KBM-7 (cell line): ENCODE measurements at places on chromosomes 13 and 19.
A peak's percentile ranks its signal among the peaks of the same experiment; 100 is the strongest.

- peak; percentile 5 for DNase-seq
Measured at GRCh38 chr13:37602733-37603381, 4.3 kb upstream of the POSTN start.

DNA sequence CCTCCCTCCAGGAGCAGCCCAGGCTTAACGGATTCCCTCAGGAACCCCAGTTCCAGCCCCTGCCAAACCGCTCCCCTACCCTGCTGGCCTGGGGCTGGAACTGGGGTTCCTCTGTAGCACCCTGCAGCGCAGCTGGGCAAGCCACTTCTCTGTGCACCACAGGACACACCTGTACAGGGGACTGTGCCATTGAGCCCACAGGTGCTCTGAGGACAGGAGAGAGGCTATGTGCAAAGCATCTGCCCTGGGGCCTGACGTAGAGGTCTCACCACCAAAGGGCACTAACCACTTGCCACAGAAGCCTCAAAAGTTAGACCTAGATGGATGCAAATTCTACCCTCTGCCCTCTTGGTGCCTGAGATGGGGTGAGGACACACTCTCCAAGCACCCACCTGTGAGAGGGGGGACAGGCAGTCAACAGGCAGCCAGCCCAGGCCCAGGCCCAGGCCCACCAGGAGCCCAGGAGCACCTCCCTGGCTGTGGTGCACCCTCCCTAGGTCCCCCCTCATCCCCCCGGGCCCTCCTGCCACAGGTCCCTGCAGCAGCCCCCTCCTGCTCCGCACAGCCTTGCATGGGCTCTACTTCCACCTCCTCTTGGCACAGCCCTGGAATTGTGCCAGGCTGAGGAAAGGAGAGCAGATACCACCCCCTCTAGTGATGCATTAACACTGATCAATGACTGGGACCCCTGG lies 27.6 kb upstream of the SLC35E1 start:
- DNase-seq: no peak

GRCh38 chr19:36160821-36161596 lies 8.8 kb upstream of the COX7A1 start:
- no peak for DNase-seq

GRCh38 chr13:112244495-112245177 lies 131.5 kb upstream of the SPACA7 start:
- no peak for DNase-seq

- DNase-seq: no peak
Measured at GRCh38 chr19:5150902-5151741, 182.2 kb downstream of the KDM4B start.
